Posterior vena cava (tissue), 2 donors: ENCODE measurements at places on chromosomes 7 and 10. TPM values are rescaled to one million over a fixed set of nuclear protein-coding genes. Genes with fewer than 3 reads are reported as not detected.

Gene VAX1
- not detected for total RNA-seq

Gene RARRES2
- total RNA-seq = 123 TPM

Gene SLC18A2
- 0.81 TPM for total RNA-seq

Gene PAPOLB
- total RNA-seq = 0.24 TPM

Gene INA
- 0.10 TPM for total RNA-seq

Gene HABP2
- not detected for total RNA-seq

Gene GNAT3
- total RNA-seq = not detected

Gene PRSS37
- total RNA-seq = not detected

Gene ADAM12
- 2.8 TPM for total RNA-seq

Gene FAM13C
- 18.7 TPM for total RNA-seq

Gene C10orf105
- 0.24 TPM for total RNA-seq

Gene TMEM225B
- total RNA-seq = 2.0 TPM
